ENCODE measurements at places on chromosomes 1 and 21. TPM values are rescaled to one million over a fixed set of nuclear protein-coding genes. Genes with fewer than 3 reads are reported as not detected.

DNA sequence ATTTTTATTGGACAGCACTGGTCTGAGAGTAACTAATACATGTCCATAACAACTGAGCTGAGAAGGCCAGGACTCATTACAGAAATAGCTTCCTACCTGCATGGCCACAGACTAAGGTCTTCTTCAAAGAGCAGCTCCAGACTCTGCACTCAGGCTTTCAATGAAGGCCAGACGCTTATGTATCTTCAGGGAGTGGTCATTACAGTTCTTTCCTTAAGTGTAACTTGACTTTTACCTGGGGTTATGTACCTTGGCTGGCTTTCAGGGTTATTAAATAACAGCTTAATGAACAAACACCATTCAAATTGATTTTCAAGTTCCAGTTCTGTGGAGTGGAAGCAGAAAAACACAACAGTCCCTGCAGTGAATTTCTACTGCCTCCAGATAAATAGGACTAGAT lies 23.8 kb upstream of the SLC22A15 start:
- DNase-seq = no peak

- no peak for DNase-seq
Measured at GRCh38 chr1:167638064-167638463, 8.0 kb downstream of the RCSD1 start.

DNA sequence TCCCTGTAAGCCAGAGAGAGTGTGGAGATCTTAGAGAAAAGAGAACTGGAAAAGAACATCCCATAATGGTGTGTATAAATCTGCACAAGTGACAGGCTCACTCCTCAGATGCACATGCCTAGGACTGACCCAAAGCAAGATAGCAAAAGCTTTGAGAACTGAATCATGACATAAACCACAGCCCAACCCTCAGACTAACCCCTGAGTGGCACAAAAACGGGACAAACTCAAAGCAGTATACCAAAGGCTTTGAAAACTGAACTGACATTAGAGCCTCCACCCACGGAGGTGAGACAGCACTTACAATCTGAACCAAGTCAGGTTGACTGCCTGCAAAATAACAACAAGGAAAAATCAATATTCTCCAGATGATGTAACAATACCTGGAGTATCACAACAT lies 70.8 kb downstream of the TIAM1 start:
- DNase-seq = no peak

GRCh38 chr1:88311265-88311664 lies 372.8 kb upstream of the PKN2 start:
- DNase-seq = no peak

Gene MTMR11
- 1.9 TPM for total RNA-seq

Gene MTOR
- 55.2 TPM for total RNA-seq

DNA sequence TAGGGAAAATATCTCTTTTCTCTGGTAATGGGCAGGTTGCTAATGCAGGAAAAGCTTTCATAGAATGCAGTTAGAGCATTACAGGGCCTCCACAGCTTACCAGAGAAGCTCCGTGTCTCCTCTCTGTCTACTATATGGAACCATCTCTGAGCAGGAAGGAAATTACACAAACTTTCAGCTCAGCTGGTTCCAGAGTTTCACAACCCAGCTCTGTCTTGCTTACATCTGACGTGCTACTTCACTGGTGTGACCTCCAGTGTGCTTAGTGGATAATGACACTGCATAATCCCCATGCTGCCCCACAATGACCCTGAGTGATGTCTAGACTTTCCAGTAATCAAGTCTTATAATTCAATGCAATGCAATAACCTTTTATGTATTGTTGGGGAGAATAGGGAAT lies 4.3 kb upstream of the FGGY start:
- DNase-seq = peak; percentile 10

Data from CD8-positive, alpha-beta memory T cell (primary cell).